ENCODE measurements at places on chromosomes 13 and 19.

DNA sequence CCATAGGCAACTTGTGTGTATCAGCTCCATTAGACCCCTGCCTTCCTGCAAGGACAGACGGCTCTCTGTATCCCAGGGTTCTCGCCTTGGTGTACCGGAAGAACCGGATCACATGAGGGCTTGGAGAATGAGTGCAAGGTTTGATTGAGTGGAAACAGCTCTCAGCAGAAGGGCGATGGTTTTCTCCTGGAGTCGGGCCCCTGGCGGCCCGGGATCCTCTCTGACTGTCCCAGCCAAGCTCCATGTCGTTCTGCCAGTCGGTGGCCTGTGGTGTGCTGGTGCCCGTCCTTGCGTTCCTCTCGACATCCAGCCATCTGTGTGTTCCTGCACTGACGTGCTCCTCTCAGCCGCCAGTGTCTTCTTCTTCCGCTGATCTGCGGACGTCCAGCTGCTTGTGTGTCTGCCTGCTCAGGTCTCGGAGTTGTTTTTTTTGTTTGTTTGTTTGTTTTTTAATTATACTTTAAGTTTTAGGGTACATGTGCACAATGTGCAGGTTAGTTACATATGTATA is 16.1 kb downstream of the LILRB1 start:
- DNase-seq: no peak

DNA sequence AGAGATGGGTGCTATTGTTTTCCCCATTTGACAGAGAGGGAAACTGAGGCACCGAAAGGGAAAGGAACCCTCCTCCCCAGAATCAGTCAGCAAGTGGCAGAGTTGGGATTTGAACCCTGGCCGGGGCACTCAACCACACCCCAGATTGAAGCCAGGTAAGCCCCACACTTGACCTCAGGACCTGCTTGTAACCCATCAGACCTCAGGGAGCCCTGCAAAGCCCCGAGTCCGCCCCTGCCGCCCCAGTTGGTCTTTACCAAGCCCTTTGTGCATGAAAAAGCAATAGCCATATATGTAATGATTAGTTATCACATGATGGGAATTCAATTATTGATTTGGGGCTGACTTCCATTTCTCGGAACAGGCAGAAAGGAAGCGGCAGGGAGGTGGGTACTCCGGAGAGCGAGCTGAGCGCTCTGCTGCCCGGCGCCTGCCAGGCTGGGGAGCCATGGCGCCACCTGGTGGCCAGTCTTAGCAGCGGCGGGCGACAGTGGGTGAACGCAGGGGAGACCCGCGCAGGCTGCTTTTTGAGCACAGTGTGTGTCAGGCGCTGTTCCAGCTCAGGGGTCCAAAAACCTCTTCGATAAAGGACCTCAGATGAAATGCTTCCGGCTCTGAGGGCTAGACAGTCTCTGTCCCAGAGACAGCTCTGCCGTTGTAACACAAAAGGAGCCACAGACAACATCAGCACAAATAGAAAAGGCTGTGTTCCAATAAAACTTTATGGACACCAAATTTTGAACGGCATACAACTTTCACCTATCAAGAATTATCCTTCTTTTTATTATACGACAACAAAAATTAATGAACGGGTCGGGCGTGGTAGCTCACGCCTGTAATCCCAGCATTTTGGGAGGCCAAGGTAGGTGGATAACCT is 82.9 kb upstream of the CACNA1A start:
- peak; percentile 93 for DNase-seq

- DNase-seq: peak; percentile 82
Measured at GRCh38 chr19:20077791-20078463, at the start of gene ZNF90. Gene ZNF90 (plus strand): TSS chr19:20078000. CDS start chr19:20078133, 133 bp downstream.

DNA sequence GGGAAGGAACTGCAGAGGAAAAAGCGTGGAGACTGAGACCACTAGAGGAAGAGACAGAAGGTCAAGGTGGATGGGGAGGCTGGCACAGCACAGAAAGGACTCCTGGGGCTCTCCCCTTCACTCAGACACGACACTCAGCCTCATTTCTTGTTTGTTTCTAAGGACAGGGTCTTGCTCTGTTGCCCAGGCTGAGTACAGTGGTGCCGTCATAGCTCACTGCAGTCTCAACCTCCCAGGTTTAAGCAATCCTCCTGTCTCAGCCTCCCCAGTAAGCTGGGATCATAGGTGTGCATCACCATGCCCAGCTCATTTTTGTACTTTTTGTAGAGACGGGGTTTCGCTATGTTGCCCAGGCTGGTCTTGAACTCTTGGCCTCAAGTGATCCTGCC is 11.4 kb upstream of the SEMA6B start:
- no peak for DNase-seq

- no peak for DNase-seq
Measured at GRCh38 chr13:94880463-94880862, 168.1 kb upstream of the SOX21 start.

- no peak for DNase-seq
Measured at GRCh38 chr13:110466266-110466915, 95.1 kb downstream of the RAB20 start.

GRCh38 chr13:42745655-42746054 is 35.7 kb upstream of the FAM216B start:
- DNase-seq: no peak

GRCh38 chr19:8506402-8506957 is 4.0 kb upstream of the PRAM1 start:
- DNase-seq: no peak

- no peak for DNase-seq
Measured at GRCh38 chr19:55578761-55579747, 1.6 kb downstream of the ZNF579 start.

DNA sequence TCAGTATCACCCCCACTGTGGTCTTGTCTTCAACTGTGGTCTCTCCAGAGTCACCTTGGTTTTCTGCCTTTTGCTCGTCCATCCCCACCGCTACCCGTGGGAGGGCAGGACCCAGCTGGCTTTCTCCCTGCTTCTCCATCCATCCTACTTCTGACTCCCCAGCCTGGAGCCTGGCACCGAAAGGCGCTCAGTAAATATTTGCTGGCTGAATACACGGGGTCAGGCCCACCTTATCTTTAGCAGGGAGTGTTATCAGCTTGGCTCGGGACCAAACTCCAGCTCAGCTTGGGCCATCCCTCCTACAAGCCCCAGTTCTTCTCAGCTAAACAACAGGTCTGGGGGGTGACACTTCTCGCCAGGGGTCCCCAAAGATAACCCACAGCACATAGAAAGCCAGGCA is 62.0 kb upstream of the KLF2 start:
- no peak for DNase-seq

- DNase-seq: no peak
Measured at GRCh38 chr19:5743630-5744029, 23.2 kb downstream of the CATSPERD start.

- DNase-seq: no peak
Measured at GRCh38 chr13:43031881-43032280, 8.5 kb downstream of the DNAJC15 start.

GRCh38 chr13:97367016-97367822 is 66.8 kb upstream of the RAP2A start:
- no peak for DNase-seq

DNA sequence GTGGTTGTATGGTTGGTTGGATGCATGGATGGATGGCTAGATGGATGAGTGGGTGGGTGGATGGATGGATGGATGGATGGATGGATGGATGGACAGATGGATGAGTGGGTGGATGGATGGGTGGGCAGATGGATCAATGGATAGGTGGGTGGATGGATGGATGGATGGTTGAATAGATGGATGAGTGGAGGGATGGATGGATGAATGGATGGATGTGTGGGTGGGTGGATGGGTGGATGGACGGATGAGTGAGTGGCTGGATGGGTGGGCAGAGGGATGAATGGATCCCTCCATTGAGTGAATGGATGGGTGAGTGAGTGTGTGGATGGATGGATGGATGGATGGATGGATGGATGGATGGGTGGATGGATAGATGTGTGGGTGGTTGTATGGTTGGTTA is 9.0 kb upstream of the NMRK2 start:
- no peak for DNase-seq

DNA sequence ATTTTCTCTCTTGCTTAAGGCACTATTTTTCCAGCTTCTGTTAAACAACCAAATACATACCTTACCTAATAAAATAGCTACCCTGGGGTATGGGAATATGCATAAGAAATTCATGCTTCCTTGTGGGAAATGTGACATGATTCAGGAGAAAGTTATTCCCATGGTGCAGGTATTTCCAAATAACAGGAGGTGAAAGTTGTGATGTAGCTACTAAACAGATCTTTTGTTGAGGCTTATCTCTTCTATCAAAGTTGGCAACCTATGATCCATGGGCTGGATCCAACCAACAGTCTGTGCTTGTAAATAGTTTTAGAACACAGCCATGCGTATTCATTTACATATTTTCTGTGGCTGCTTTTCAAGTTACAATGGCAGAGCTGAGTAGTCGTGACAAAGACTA is 177.8 kb upstream of the NBEA start:
- DNase-seq: no peak

DNA sequence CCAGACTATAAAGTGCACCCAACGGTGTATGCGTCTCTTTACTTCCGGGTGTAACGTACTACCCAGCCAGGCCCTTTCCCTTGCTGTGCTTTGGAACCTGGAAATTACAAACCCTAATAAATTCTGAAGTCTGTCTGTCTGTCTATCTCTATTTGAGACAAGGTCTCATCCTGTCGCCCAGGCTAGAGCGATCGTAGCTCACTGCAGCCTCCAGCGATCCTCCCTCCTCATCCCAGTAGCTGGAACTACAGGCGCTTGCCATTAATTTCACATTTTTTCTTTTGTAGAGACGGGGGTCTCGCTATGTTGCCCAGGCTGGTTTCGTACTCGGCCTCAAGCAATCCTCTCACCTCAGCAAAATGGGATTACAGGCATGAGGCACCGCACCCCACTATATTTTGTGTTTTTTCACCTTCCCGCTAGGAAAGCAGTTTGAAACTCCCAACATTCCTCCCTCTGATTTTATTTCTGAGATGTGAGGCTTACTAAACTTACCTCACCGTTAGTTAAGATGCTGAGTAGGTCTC is 469 bp upstream of the RNF6 start:
- no peak for DNase-seq

DNA sequence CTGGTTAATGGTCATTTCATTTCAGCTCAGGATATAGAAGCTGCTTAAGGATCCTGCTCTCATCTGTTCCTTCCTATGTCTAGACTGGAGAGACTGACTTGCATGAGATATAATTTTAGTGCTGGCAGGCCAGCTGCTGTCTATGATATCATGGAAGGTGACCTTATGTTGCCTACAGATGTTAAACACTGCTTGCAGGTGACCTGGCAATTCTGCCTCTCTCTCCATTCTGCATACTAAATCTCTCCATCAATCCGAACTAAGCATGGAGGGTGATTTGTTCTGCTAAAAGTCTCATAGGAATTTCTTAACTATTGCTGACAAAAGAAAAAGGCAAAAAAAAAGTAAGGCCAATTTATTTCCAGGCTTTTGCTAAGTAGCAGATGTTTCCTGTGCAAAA is 81.0 kb downstream of the CCNA1 start:
- no peak for DNase-seq

GRCh38 chr19:43444531-43445287 is 20.7 kb downstream of the LYPD3 start:
- DNase-seq: no peak

DNA sequence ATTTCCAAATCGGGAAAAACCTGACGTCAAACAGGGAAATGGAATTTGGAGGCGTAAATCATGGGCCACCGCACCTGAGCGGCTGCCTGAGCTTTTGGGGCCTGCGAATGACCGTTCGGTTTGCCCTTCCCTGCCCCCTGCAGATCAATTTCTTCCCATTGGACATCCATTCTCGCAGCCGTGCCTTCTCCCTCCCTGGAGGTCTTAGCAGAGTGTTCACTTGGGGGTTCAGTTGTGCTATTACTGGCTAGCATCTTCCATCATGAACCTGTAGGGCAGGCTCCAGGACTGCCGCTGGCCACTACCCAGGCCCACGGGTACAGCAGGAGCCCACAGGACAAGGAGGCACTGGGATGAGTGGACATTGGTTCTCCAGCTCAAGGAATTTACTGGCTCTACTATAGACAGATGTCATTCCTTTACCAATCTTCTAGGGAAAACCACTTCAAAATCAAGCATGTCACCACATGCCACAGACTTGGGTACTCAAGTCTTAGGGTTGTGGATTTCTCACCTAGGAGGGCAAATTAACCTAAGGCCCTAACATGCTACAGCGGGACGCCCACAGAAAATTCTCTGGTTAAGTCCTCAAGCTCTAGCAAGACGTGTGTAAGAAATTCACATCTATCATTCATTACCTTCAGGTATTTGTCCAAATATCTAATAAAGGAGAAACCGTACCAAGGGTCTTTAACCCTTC is 75.5 kb downstream of the COL4A1 start:
- DNase-seq: no peak

DNA sequence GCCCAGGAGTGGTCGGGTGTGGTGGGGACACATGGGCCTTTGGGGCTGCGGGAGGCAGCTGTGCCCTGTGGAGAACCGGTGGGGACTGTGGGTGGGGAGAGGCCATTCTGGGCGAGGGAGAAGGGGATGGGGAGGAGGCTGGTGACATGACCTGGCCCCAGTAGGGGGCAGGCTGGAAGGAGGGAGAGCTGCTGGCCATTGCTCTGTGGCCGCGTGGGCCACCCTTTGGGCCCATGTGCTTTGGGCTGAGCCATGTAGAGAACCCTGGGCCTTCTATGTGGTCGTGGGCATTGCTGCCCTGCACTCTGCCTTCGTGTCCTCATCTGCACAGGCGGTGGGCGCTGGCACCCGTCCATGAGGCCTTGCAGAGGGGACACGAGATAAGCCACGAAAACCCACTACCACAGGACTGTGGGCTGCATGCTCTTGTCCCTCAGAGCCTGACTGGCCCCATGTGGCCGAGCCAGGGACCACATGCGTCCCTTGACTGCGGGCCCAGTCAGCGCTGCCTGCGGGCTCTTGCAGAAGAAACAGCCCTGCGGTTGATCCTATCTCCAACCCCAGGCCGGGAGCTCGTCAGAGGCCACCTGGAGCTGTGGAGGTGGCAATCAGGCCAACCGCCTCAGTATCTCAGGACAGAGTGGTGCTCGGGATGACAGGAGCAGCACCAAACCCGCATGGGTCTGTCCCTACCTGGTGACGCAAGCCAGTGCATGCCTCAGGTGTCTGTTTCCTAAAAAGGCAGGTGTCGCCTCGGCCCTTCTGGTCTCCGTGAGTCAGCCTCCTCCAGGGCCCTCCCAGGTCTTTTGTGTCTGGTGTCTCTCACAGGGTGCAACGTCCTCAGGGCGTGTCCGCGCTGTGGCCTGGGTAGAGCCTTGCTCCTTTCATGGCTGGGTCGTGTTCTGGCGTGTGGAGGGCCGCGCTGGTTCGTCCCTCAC is 14.3 kb downstream of the FZR1 start:
- no peak for DNase-seq

DNA sequence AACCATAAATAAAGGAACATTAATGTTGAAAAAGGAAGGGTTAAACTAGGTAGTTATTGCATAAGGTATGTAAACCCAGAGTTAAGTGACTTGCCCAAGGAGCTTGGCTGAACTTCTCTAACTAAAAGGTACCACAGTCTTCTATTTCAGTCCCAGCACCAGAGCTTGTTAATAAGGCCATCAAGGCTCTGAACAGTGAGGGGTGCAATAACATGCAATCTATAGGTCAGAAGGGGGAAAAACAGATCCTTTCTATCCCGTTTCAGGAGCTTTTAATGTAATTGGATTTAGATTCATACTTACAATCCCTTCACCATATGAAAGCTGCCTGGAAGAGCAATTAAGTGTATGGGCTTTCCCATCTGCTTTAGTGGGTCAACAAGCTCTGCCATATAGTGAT is 441.5 kb upstream of the SPRY2 start:
- no peak for DNase-seq

- DNase-seq: no peak
Measured at GRCh38 chr13:44259045-44260027, 114.3 kb upstream of the SERP2 start.

GRCh38 chr19:28345811-28346210 is 867.1 kb downstream of the UQCRFS1 start:
- DNase-seq: no peak

Measured in neural crest cell (in vitro differentiated cells).